NCI-H1092 (cell line): ENCODE measurements at places on chromosomes 1 and 21.

GRCh38 chr1:246782120-246782900, 58.1 kb downstream of the SCCPDH start:
- peak; percentile 85 for DNase-seq

DNA sequence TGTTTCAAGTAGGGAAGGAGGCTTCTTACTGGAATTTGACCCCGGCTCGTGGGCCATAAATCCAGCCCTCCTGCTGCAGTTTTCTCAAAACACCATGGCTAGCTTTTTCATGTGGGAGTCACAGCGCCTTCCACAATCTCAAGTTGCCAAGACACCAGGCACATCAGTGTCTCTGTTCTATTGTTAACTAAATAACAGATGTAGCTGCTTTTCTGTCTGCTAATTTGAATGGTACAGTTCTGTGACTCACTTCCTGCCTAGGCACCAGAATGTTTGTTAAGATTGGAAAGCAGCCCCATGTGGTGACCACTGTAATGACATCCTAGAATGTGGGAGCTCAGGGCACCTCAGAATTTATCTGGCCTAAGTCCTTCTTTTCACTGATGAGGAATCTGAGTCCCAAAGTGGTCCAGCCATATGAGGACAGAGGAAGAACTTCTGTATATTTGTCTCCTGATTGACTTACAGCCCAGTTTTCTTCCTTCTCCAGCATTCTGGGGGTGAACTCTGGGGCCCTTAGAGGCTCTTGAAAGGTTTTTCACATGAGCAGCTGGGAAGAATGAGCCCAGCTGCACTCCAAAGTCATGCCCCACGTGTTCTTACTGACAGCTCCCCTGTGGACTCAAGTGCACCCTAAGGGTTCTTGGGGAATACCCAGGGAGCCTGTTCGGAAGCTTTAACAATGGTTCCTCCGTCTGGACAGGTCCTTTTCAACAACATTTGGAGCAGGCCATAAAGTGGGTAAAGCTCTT, 27.5 kb downstream of the TRIM45 start:
- no peak for DNase-seq

GRCh38 chr1:96374076-96374762, 347.4 kb upstream of the PTBP2 start:
- no peak for DNase-seq

GRCh38 chr1:78833491-78833890, 173.0 kb downstream of the ADGRL4 start:
- no peak for DNase-seq
